ENCODE measurements at places on chromosomes 7 and 10. TPM values are rescaled to one million over a fixed set of nuclear protein-coding genes. Genes with fewer than 3 reads are reported as not detected.
A peak's percentile ranks its signal among the peaks of the same experiment; 100 is the strongest.

GRCh38 chr7:70595370-70595754 lies 536.6 kb upstream of the GALNT17 start:
- H3K36me3 ChIP-seq, result no peaks in the 10 kb centered on the region
- no peak for DNase-seq
- peaks cover 4% of the 10 kb centered on the region for H3K4me1 ChIP-seq
- no peak overlapping the region for H3K27ac ChIP-seq
- peak overlapping the region; percentile 11 for H3K4me3 ChIP-seq

DNA sequence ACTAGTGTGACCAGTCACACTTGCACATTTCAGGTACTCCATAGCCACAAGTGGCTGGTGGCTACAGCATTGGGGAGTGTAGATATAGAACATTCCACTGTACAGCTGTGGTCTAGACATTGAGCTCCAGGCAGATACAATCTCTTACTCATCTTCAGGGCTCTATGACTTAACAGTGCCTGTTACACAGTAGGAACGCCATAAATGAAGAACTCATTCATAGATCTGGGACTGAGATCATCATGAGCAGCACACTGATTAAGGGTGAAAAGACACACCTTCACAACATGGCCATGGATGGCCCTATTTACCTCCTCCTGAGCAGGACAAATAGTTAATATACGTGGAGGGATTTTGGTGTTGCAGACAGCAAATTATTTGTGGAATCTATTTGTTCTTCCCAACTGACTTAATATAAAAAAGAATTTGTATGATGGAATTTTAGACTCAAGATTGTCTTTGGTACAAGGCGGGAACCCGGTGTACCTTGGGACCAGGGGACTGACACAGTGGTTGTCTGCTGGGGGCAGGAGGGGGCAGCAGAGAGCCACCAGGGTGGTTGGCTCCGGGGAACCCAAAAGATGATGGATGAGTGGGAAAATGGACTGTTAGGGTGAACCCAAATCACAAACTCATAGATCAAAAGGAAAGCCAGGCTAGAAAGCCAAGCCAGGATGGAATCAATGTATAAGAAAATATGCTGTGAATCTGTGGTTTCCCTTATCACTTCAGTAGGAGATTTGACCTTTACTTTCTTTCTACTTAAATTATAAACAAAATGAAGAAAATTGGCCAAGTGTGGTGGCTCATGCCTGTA lies 24.3 kb upstream of the CPA2 start:
- no peak overlapping the region for H3K4me3 ChIP-seq
- H3K27ac ChIP-seq, result no peak overlapping the region
- H3K27me3 ChIP-seq, result peaks cover 20% of the 10 kb centered on the region
- peaks cover 7% of the 10 kb centered on the region for H3K36me3 ChIP-seq
- peak; percentile 71 for DNase-seq

GRCh38 chr10:49200854-49201253 lies 12.7 kb upstream of the TMEM273 start:
- no peak for DNase-seq
- H3K4me1 ChIP-seq, result no peaks in the 10 kb centered on the region
- no peaks in the 10 kb centered on the region for H3K36me3 ChIP-seq
- H3K4me3 ChIP-seq, result no peak overlapping the region

DNA sequence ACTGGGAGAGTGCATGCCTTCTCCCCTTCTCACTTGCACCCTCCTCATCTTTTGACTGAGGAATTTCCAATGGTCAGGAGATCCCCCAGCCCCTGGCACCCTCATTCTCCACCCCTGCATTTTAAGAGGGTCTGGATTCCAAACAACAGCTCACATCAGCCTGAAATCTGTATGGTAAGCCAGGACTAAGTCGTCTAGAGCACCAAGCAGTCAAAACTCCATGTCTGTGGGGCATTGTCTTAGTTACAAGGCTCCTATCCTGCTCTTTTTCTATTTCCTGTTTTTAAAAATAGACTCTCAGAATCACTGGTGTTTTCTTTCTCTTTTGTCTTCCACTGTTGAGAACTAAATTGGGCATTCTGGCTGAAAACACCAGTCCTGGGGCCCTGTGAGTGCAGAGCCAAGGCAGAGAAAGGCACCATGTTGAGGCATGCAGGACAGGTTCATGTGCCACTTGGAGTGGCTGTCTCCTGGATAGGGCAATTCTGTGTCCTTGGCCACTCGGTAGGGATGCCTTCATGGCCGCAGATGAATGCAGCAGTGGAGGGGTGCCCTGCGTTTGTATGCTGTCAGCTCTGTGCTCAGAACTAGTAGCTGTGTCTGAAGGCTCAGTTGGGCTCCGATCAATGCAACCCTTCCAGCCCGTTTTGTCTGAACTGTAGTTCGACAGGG lies 216.6 kb upstream of the YAE1 start:
- no peaks in the 10 kb centered on the region for H3K36me3 ChIP-seq
- no peak for DNase-seq
- H3K4me3 ChIP-seq, result no peak overlapping the region

FANK1 gene
- total RNA-seq, result 0.49 TPM

PON1 gene
- not detected for total RNA-seq

RTKN2 gene
- total RNA-seq, result 2.9 TPM
